ENCODE measurements at places on chromosomes 12 and 14.
A peak's percentile ranks its signal among the peaks of the same experiment; 100 is the strongest.

DNA sequence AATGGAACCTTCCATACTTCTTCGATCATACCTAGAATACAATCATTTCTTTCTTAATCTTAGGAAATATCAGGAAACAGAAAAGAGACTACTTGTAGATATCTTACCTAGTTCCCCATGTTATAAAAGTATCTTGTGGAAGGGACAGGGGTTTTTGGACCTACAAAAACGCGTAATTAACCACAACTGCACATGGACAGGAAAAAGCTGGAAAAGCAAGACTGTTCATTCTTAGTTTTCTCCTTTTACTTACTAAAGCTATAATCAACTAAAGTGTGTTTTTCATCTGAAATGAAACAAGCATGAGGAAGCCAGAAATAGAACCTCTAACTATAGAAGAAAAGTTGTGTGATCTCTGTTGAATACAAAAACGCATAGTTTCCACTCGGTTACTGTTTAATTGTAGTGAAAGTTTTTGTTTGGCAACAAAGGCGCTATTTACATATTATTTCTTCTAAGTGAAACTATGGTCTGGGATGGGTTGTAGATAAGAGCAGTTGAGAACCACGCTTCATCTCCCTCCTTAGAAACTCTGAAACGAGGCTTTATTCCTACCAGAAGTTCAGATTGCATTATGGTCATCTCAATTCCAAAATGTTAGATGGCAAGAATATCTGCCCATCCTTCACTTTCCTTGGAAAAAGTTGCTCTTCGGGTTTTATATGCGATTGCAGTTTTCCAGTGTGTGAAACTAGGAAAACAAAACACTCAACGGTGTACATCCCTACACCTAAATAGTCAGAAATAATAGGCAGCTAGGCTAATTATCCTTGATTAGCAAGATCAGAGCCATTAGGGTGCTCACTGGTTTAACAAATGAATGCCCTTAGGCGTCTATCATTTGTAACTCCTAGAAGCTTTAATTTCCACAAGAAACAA is 1.1 kb downstream of the BCAT1 start:
- no peak for DNase-seq

DNA sequence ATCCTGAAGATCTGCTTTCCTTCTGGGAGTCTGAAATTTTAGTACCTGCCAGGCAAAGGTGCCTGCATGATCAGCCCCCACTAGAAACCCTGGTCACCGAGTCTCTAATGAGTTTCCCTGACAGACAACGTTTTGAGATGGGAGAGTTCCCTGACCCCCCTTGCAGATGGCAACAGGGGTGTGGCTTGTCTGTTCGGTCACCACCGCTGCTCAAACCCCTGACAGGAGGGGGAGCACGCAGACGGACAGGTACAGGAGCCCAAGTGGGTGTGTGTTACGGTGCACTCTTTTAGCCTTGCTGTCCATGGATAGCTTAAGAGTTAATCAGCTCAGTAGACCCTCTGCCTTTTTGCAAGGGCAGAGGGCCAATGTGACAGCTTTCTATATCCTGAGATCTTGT is 19.3 kb upstream of the CDKN3 start:
- no peak for DNase-seq

- DNase-seq, result no peak
Measured at GRCh38 chr14:95253039-95253630, 66.6 kb downstream of the CLMN start.

- DNase-seq, result no peak
Measured at GRCh38 chr12:5192726-5193125, 149.0 kb downstream of the KCNA5 start.

- no peak for DNase-seq
Measured at GRCh38 chr14:33972583-33973081, 21.8 kb upstream of the EGLN3 start.

GRCh38 chr12:54197431-54197909 is 8.7 kb upstream of the SMUG1 start:
- no peak for DNase-seq

DNA sequence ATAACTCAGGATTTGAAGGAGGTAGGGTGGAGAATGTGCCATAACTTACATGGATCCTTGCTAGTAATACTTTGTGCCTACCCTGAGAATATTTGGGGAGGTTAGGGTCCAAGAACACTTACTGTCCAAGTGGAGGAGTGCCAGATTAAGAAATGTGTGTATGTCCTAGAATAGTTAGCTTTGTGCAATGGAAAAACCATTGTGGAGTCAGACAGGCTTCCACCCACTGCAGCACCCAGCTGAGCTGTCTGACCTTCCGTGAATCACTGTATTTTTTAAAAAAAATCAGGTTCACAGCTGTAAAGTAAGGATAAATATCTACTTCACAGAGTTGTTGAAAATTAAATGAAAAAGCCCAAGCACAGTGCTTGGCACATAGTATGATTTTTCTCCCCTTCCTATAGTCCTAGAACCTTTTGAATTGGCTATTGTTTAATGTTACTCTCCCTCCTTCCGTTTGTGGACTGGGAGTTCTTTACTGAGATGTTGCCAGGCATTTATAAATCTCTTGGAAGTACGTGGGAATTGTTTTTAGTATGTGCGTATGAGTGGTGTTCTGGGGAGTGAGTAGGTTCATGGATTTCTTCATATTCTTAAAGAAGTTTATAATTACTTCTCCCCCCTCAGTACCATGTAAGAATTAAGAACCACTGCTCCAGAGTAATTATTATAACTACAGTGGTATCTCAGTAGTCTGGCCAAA is 9.2 kb downstream of the RAB21 start:
- no peak for DNase-seq

DNA sequence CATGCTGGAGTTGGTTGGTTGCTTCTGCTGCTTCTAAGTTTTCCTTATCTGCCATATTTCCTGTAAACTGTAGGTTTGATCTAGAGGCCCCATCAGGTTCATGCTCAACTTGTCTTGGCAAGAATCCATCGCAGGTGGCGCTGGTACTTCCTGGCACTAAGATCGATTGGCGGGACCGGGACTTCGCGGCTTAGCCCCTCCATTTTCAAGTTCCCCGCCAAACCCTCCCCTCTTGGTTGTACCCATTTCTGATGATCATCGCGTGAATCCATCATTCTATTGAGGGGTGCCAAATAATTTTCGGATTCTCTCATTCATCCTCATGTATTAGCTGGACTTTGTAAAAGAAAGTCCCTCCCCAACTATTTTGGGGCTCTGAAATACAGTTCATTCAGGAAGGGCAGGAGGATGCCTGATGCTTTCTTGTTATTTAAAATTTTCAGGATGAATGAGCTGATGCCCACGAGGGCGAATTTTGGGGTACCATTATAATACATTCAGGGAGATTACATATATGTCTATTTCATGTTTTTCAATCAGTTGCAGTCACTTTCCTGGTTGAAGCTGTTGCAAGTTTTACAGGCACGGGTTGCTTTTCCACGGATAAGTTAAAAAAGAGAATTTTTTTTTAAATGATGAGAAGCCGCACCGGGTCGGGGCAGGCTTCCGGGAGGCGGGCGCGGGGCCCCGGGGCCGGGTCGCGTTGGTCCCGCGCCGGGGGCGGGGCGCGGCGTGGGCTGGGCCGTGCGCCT is 395 bp upstream of the BRI3BP start:
- DNase-seq, result peak; percentile 91

DNA sequence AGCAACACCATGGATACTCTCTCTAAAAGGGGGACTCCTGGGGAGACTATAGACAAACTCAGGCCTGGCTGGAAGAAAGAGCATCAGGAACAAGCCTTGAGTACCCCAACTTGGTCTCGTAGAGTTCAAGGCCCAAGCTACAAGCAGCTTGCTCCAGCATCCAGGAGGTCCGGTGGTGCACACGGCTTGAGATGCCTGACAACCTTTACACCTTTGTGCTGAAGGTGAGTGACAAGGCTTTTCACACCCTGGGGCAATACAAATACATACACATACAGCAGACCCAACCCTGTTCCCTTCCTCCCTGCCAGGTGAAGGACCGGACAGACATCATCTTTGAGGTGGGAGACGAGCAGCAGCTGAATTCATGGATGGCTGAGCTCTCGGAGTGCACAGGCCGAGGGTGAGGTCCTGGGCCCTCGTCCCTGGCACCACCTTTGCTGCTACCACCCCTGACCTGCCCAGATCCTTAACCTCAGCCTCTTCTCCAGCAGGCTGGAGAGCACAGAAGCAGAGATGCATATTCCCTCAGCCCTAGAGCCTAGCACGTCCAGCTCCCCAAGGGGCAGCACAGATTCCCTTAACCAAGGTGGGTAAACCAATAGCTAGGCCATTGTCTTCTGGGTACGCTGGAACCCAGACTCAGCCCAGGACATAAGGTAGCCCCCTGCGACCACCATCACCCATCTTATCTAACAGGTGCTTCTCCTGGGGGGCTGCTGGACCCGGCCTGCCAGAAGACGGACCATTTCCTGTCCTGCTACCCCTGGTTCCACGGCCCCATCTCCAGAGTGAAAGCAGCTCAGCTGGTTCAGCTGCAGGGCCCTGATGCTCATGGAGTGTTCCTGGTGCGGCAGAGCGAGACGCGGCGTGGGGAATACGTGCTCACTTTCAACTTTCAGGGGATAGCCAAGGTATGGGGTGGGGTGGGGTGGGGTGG is 41.2 kb downstream of the SH2B3 start:
- DNase-seq, result no peak

GRCh38 chr12:131348231-131348630 is 362.7 kb upstream of the SFSWAP start:
- no peak for DNase-seq

DNA sequence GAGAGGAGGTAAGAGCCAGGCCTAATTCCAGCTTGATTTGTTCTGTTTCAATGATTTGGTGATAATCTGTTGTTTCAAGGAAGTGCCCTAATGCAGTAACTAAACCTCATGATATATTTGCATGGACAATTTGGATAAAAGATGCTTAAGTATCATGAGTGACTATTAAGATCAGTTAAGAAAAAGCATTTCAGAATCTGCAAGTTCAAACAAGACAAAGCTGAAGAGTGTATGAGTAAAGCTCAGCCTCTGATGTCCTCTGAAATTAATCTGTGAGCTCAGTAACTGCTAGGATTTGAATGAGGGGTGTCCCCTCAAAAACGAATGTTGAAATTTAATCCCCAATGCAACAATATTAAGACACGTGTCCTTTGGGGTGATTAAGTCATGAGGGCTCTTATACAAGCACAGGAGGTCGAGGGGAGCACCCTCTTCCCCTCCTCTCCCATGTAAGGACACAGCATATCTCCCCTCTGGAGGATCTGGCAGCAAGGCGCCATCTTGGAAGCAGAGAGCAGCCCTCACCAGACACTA is 949.2 kb downstream of the GALC start:
- no peak for DNase-seq

DNA sequence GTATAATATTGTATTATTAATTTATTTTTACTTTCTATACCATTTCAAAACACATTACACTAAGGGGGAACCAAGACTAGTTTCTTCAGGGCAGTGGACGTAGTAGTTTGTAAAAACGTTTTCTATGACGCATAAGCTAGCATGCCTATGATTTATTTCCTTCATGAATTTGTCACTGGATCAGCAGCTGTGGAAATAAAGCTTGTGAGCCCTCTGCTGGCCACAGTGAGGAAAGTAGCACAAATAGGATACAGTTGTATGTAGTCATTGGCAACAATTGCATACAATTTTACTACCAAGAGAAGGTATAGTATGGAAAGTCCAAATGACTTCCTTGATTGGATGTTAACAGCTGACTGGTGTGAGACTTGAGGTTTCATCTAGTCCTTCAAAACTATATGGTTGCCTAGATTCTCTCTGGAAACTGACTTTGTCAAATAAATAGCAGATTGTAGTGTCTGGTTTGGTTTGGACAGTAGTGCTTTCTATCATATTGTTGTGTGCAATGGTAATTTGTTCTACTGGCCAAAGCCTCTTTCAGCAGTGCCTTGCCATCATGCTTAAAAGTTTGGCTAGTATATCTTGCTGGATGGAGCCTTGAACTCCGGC is 24.3 kb upstream of the PLEKHD1 start:
- peak; percentile 82 for DNase-seq

GRCh38 chr12:64385468-64385867 is 5.1 kb downstream of the C12orf56 start:
- DNase-seq, result no peak

DNA sequence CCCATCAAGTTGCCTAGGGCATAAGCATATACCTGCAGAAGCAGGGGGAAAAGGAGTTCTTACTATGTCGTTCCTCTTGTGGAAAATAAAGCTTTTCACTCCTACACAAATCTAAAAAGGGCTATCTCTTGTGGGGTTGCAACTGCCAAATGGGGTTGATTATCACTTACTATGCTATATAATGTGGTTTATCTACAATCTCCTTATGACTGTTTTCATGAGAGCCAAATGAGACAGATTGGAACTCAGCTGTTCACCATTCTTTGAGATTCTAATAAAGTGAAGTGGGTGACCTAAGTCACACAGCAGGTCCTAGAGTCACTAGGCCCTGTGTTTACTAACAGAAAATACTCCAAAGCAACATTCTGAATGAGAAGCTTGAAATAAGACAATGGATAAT is 47.7 kb downstream of the CIT start:
- DNase-seq, result no peak

DNA sequence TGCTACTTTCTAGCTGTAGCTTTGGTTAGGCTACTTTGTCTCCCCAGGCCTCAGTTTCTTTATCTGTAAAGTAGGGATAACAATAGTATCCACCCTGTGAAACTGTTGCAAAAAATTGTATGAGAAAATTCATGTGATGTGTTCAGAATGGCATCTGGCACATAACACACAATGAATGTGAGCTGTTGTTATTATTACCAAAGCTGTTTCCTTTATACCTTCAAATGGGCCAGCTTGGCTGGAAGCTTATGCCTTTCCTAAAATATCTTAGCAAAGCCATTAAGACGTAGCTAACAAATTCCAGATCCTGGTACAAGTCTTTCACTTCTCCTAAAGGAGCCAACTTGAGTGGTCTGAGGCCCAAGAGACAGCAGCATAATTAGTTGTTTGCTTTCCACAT is 25.2 kb upstream of the MANSC4 start:
- DNase-seq, result no peak

GRCh38 chr14:105168496-105168978 is at the start of gene JAG2:
Gene JAG2 (minus strand): TSS chr14:105168776. CDS start chr14:105168420, 356 bp downstream.
- peak; percentile 51 for DNase-seq

DNA sequence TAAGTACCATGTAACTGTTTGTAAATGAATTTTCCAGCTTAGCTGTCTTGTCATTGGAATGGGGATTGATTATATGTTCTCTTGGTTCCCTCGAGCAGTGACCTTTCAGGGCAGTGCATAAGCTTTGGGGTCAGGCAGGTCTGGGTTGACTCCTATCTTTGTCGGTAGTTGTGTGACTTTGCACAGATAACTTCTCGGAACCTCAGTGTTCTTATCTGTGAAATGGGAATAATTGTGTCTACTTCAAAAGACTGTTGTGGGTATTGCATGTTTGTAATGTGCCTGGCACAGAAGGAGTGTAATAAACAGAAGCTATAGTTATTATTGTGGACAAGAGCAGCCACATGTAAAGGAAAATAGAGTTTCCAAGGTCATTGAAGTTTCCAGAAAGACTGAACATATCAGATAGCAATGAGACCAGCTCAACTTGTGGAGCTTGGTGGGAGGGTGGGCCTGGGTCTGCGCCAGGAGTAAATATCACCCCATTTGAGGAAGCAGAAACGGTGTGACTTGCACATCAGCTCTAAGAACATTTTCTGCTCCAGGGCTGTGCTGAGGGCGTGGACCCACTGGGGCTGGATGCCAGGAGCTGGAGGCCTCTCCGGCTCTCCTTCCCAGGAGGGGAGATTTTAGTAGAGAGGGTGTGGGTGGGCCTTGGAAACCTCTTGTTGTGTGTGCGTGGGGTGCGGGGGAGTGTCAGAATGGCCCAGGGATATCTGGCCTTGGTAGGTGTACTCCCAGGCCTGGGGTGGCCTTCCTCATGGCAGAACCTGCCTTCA is 19.7 kb downstream of the FOS start:
- DNase-seq, result no peak

- peak; percentile 43 for DNase-seq
Measured at GRCh38 chr12:115998119-115998633, 279.3 kb downstream of the MED13L start.

GRCh38 chr12:98127336-98127679 is 388.1 kb upstream of the TMPO start:
- DNase-seq, result no peak

Data from small intestine (tissue), 16 donors.